ENCODE measurements at places on chromosomes 12 and 14. TPM values are rescaled to one million over a fixed set of nuclear protein-coding genes. Genes with fewer than 3 reads are reported as not detected.

DNA sequence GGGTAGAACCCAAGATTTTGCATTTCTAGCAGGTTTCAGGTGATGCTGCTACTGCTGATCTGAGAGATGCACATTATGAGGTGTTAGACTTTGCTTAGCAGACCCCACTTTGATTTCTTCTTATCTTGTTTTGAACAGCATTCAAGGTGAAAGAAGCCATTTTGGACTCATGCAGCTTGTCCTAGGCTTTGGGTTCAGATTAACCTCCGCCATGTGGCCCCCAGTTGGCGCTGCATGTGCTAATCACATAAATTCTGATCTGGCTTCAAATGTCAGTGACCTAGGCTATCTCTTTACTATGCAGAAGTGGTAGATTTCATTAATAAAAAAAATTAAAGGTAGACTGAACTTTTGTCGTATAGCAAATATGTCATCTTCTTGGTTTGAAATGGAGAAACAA, 89.8 kb upstream of the DYRK2 start:
- DNase-seq = no peak

DNA sequence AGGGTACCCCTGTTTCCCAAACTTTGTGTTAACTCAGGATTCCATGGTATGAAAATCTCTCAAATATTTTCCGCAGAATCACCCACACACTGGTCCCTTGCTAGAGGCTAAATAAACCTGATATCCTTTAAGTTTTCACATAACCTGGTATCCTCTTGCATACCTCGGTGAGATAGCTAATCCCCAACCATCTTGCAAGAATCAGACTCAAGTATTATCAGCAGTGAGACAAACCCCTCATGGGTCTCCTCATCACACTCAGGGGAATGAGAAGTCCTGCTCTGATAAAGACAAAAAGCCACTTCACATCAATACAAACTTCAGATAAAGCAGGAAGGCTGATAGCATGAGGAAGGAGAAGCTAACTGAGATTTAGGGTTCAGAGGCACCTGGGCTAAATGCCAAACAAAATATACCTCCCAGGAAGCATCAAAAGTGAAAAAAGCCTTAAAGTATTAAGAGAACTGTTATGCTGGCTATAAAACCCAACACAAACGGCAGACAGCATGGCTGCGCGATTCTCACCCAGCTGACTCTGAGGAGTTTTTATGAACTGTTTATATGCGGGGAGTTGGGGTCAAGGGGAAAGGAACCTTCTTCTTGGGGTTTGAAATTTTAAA, 96.5 kb downstream of the FOXN3 start:
- DNase-seq = no peak

GRCh38 chr14:46686652-46687051, 35.1 kb upstream of the RPL10L start:
- no peak for DNase-seq

DNA sequence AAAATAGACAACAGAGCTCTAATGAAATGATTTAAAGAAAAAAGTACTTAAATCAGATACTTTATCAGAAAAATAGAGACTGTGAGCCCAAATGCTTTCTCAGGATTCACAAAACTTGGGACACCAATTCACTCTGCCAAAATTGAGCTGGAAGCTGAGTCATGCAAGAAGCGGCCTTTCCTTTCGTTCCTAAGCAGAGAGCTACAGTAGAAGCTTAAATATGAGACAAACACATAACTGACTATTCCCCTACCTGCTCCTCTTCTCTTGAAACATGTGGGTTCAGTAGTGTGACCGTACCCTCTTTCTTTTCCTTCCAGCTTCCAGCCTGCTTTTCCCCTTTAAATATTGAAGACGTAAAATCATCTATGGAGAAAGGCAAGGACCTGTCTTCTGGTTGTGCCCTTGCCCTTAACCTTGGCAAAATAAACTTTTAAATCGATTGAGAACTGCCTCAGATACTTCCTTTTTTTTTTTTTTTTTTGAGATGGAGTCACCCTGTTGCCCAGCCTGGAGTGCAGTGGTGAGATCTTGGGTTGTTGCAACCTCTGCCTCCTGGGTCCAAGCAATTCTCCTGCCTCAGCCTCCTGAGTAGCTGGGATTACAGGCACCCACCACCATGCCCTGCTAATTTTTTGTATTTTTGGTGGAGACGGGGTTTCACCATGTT, 4.4 kb upstream of the SDS start:
- no peak for DNase-seq

The ASCL1 gene
- not detected for total RNA-seq

The HOXC10 gene
- total RNA-seq = not detected

The AHNAK2 gene
- 0.77 TPM for total RNA-seq

All from neural progenitor cell (in vitro differentiated cells).